ENCODE measurements at places on chromosomes 3 and 15. TPM values are rescaled to one million over a fixed set of nuclear protein-coding genes. Genes with fewer than 3 reads are reported as not detected.

Gene TERC
- total RNA-seq = 67.2 TPM

Gene WNT5A
- 58.7 TPM for total RNA-seq

Gene SV2B
- total RNA-seq = not detected

Gene ZMAT3
- 24.8 TPM for total RNA-seq

Gene SAMMSON
- total RNA-seq = not detected

Gene SEMA3G
- not detected for total RNA-seq

Gene GPR149
- not detected for total RNA-seq

Gene BCHE
- 1.1 TPM for total RNA-seq

Gene INAFM2
- 5.5 TPM for total RNA-seq

Gene NMD3
- total RNA-seq = 28.5 TPM

Gene SYNPR
- not detected for total RNA-seq

Gene TMEM108
- 2.4 TPM for total RNA-seq

Gene UNC13C
- total RNA-seq = 0.65 TPM

Gene LTF
- total RNA-seq = not detected

Gene OSTN
- total RNA-seq = not detected

Gene CFAP91
- total RNA-seq = 3.2 TPM

Gene TMEM207
- total RNA-seq = not detected

Gene XCR1
- not detected for total RNA-seq

Gene B3GALNT1
- total RNA-seq = 19.1 TPM

Gene MYD88
- 34.0 TPM for total RNA-seq

Gene MCTP2
- total RNA-seq = 4.4 TPM

Gene CADPS
- total RNA-seq = not detected

Gene ACKR2
- total RNA-seq = 0.89 TPM

Gene STRC
- not detected for total RNA-seq

Gene HEXA
- total RNA-seq = 52.6 TPM

Gene FBXL22
- 0.63 TPM for total RNA-seq

Gene UPK1B
- 14.3 TPM for total RNA-seq

Gene ANKRD63
- total RNA-seq = not detected

Gene ZNF774
- total RNA-seq = 1.5 TPM

Gene CCNB2
- total RNA-seq = 150 TPM

Gene SLC2A2
- total RNA-seq = 1.9 TPM

Gene LRRIQ4
- total RNA-seq = not detected

Data from mesangial cell (primary cell).